Activated naive CD8-positive, alpha-beta T cell treated with anti-CD3 and anti-CD28 coated beads, Interleukin-2, amount 10 ng/mL, durations not matched to agents 7 days and 5 days (primary cell): ENCODE measurements at places on chromosomes 1 and 21. TPM values are rescaled to one million over a fixed set of nuclear protein-coding genes. Genes with fewer than 3 reads are reported as not detected.

S100A3 gene
- not detected for total RNA-seq

OR2T2 gene
- total RNA-seq, result not detected

TFF2 gene
- not detected for total RNA-seq

AMY1B gene
- not detected for total RNA-seq

LCE5A gene
- total RNA-seq, result not detected

FCRL5 gene
- 0.37 TPM for total RNA-seq
